ENCODE measurements at places on chromosomes 13 and 19.

GRCh38 chr19:8580710-8581281 is 3.6 kb upstream of the MYO1F start:
- DNase-seq = peak; percentile 62

- no peak for DNase-seq
Observed at GRCh38 chr13:72698164-72698563, 29.3 kb downstream of the MZT1 start.

GRCh38 chr19:48992581-48993174 is 431 bp downstream of the GYS1 start:
- no peak for DNase-seq

DNA sequence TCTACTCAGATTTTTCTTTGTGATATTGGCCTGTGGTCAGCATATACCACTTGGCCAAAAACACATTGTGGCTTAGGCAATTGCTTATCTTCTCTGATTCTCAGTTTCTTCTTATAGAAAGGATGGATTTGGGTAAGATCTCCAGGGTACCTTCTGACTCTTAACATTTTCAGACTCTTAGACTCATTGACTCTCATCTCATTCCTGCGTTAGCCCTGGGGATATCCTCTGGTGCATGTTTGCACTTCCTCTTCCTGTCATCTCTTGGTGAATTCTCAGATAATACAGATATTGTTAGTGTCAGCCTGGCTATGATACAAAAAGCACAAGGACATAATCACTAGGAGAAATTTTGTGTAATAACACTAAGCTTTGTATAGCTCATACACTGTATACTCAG is 492.5 kb upstream of the GPC6 start:
- no peak for DNase-seq

DNA sequence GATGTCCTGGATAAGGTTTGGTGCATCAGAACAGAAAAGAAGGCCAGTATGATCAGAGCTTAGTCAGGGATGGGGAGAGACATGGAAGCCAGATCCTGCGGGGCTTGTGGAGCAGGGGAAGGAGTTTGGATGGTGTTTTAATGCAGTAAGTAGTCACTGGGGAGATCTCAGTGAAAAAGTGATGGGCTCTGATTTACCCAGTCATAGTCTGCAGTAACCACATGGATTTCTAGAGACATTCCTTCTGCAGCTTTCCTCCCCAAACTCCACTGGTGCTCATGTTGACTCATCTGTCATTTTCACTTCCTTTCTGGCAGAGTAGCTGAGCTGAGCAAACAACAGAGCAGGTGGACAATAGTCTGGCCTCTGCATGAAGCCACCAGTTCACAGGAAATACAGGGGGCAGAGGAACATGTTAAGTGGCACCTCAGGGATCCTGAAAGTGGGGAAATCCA is 144.1 kb downstream of the DPF1 start:
- DNase-seq = no peak

GRCh38 chr13:100674572-100674871 is at the start of gene TMTC4:
Gene TMTC4, minus strand, starts transcription at chr13:100674795. Its CDS starts 4,433 bp downstream, at chr13:100670362.
- no peak for DNase-seq

DNA sequence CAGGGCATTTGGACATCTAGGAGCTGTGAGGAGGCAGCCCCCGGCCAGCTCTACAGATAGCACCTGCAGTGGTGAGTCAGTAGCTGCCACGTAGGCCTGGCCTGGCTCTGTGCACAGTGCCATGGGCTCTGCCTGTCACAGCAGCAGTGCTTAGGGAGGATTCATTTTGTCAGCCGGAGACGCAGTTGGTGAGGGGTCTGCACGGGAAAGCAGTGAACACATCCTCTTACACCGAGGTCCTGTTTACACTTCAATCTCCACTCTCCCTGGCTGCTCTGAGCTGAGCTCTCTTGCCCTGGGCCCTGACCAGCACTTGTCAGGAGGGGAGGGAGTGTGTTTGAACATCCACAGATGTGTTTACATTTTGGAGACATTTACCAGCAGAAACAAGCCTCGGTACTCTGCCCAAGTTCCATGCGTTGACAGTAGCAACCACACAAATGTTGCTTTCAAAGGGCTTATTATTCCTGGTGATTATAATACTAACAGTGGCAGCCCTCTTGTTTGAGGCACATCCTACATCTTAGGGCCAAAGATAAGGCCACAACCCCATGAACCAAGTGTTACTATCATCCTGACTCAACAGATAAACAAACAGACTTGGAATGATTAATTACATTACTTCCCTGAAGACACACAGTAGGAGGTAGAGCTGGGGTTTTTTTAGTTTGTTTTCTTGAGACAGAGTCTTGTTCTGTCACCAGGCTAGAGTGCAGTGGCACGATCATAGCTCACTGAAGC is 148.9 kb downstream of the USP12 start:
- DNase-seq = no peak

- DNase-seq = peak; percentile 33
Observed at GRCh38 chr13:51874651-51875050, 12.9 kb downstream of the CCDC70 start.

- no peak for DNase-seq
Observed at GRCh38 chr19:14782626-14783409, 4.5 kb upstream of the ADGRE2 start.

- DNase-seq = no peak
Observed at GRCh38 chr13:59960683-59961082, 203.0 kb downstream of the DIAPH3 start.

- DNase-seq = no peak
Observed at GRCh38 chr19:48938256-48938655, 4.8 kb downstream of the DHDH start.

DNA sequence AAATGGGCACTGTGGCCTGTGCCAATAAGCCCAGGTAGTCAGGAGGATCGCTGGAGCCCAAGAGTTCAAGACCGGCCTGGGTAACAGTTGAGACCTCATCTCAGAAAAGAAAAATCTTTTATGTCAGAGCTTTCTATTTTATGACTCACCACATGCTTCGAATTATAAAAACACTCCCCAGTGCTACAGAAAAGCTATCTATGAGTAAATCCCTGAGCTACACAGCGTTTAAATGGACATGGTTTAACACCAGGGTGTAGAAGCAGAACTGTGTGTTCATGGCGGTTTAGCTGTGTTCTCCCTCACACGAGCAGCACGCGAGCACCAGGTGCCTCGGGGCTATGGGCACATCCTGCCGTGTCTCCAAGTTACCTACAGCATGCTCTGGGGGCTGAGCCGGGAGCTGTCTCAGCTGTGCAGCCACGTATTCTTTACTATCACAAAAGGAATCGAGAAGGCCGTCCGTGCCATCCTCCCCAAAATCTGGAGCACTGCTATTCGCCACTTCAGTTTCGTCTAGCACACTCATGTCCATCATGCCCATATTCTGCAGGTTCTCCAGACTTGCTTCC is 6.7 kb downstream of the SAFB2 start:
- DNase-seq = no peak

DNA sequence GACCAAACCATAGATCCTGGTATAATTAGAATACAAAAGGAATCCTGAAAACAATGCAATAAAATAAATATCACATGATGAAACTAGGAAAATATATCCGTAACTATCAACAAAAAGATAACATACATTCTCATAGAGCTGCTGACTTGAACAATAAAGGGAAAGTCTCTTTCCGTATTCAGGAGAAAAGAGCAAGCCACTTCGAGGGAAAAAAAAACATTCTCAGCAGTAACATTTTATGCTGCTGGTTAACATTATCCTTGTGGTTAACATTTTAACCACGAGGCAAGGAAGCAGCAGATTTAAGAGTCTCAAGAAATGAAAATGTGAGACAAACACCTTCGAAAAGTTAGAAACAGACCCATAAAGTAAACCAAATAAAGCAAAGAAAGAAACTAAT is 25.8 kb downstream of the NALCN start:
- no peak for DNase-seq

DNA sequence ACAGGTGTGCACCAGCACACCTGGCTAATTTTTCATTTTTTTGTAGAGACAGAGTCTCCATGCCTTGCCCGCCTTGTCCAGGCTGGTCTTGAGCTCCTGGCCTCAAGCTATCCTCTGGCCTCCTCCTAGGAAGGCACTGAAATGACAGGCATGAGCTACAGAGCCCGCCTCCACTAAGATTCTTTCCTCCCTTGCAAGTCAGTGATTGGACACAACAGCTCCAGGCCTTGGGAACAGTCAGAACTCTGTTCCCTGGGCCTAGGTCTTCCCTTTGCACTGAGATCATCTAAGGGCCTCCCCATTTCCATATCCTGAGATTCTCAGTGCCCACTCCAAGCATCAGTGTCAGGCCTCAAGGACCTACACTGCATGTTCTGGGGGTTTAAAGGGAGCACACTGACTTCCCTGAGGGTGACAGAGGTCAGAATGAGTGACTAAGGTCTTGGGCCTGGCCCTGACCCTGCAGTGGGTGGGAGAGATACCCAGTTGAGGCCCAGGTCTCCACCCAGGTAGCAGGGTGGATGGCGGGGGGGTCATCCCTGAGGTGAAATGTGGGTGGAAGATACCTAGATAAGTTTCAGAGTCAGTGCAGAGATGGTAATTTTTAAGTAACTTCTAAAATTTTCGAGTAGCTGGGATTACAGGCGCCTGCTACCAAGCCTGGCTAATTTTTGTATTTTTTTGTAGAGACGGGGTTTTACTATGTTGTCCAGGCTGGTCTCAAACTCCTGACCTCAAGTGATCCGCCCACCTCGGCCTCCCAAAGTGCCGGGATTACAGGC is 17.3 kb upstream of the ERCC1 start:
- no peak for DNase-seq

- DNase-seq = no peak
Observed at GRCh38 chr13:52849291-52850071, 1.0 kb upstream of the PCDH8 start.

- DNase-seq = no peak
Observed at GRCh38 chr19:49155820-49156346, 687 bp upstream of the HRC start.

DNA sequence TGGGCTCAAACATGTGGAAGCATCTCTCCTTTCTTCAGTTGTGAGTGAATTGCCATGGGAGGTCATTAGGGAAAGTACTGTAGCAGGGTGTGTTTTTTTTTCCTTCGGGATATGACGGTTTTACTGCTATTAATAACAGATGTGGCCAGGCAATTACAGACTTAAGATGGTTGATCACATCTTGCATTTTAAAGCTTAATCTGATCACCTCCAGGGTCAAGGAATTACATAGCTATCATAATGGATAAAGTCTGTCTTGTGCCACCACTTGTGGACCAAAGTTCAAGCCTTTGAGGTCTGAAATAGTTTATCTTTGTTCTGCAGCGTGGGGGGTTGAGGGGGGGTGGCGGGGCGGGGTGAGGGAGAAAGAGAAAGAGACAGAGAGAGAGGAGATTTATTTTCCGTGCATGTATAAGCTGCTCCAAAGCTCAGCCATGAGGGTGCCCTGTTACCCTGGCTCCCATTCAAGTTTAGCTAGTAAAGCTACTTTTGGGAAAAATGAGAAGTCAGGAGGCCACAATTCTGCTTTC is 5.5 kb upstream of the SERP2 start:
- no peak for DNase-seq

DNA sequence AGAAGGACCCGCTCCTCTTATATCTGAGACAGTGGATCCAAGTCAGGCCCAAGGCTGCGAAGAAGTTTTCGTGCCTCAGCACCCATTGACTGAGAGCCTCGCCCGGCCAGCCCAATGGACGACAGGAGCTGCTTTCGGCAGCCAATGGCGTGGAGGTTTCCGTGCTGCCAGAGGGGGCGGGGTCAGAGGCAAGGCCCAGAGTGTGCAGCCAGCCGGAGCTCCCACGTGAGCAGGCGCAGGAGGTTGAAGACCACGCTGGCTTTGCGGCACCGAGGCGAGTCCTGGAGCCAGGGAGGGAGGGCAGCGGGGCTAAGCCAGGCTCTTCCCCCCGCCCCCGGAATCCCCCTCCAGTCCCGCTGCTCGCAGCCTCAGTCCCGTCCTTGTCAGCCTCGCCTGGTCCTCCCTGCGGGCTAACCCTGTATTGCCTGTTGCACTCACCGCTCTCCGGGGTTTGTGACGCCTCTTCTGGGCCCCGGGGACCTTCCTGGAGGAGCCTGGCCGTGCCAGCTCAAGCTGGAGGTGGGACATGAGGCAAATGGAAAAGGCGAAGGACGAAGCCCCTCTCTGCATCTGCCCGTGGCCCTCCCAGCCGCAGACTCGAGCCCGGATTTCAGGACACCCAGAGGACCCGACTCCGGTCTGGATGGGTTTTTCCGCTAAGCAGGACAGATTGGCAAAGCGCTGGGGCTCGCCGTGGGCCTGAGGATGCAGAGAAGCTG is 1.5 kb downstream of the IFNL4 start:
- DNase-seq = no peak

DNA sequence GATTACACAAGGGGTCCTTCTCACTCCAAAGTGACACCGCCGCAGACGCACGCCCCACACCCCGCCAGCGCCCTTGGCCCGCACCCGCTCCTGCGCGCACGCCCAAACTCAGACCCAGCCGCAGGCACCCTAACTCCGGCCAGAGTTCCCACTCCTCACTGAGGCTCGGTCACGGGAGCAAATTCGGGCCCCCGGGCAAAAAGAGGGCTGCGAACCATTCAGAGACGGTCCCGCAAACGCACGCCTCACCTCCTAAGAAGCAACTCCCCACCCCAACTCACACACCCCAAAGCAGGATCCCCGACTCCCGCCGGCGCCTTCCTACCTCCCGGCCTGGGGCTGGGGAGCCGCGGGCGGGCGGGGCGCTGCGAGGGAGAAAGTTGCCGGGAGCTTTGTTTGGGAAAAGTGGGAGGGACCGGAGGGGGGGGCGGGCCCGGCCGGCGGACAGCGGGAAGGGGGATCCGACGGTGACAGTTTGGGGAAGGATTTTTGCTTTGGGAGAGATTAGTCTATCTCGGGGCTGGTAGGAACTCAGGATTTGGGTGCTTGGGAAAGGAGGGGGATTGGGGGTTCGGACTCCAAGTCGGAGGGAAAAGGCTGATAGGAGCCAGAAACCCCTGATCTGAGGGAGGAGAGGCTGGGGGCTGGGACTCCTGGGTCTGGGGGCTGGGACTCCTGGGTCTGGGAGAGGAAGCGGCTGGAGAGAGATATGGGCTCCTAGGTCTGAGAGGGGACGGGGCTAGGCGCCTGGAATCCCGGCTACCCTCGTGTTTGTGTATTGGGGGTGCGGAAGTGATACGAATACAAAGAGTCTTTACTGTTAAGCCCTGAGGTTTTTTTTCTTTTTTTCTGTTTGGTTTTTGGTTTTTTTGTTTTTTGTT is at the start of gene TEAD2:
TSS of gene TEAD2 (minus strand) at position 369 of the 881 bp plus-strand sequence. CDS start 2,341 bp downstream, outside the sequence.
- no peak for DNase-seq

Data from NCI-H1436 (cell line).